ENCODE measurements at places on chromosomes 6 and 20.
A peak's percentile ranks its signal among the peaks of the same experiment; 100 is the strongest.

- DNase-seq = no peak
Observed at GRCh38 chr6:31898383-31899011, 999 bp upstream of the EHMT2 start.

- no peak for DNase-seq
Observed at GRCh38 chr6:68094070-68094469, 541.0 kb upstream of the ADGRB3 start.

DNA sequence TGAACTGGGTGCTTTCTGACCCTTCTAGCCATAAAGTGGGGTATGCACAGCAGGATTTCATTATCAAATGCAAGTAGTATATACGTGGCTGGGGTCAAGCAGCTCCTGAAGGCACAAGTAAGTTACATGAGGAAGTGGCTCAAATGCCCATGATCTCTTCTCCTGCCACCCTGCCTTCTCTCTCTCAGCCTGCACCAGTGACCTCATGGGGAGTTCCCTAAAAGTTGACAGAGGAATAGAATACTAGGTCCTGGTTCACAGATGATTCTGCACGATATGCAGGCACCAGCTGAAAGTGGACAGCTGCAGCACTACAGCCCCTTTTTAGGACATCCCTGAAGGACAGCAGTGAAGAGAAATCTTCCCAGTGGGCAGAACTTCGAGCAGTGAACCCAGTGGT, 282.0 kb downstream of the BCKDHB start:
- DNase-seq = no peak

GRCh38 chr6:99013145-99013544, 65.4 kb upstream of the FBXL4 start:
- DNase-seq = no peak

DNA sequence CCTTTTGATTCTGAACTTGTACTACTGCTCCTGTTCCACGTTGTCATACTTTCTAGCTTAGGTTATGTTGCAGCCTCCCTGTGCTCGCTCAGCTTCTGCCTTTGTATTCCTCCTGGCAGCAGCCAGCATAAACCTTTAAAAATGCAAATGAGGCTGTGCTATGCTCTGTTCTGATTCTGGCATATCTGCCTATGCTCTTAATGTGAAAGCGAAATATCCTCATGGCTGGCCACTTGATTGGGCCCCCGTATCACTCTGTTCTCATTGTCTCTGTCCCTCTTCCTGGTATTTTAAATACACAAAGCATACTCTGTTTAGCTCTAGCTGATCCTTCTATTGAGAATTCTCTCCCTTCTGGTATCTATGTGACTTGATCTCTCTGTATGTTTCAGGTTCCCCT, 139.0 kb downstream of the JARID2 start:
- no peak for DNase-seq

- no peak for DNase-seq
Observed at GRCh38 chr6:51535327-51535726, 552.1 kb downstream of the PKHD1 start.

GRCh38 chr20:50221501-50222308, 31.1 kb downstream of the CEBPB start:
- DNase-seq = no peak

GRCh38 chr20:23937303-23938117, 51.1 kb downstream of the GGTLC1 start:
- peak; percentile 41 for DNase-seq

- peak; percentile 82 for DNase-seq
Observed at GRCh38 chr20:23048283-23049200, 930 bp downstream of the THBD start.

DNA sequence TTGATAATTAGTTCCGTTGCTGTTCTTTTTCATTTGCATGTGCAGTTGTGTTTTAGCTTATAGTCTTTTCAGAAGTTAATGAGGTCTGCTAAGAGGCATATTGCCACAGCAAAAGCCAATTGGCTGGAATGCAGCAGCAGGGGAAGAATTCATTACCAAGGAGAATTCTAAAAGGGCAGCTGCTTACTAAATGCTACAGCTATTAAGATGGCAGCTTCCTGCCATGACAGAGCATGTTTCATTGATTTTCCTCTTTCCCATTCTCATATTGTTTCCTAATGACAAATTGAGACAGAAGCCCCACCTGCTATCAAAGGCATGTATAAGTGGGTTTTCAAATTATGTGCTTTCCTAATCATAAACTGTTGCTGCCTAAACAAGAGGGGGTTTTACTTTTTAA, 66.6 kb downstream of the CLVS2 start:
- no peak for DNase-seq

GRCh38 chr6:148037496-148037895, 305.1 kb upstream of the SASH1 start:
- DNase-seq = no peak

GRCh38 chr6:149324428-149324827, 6.9 kb downstream of the TAB2 start:
- DNase-seq = no peak

GRCh38 chr6:134422426-134423231, 104.7 kb upstream of the SGK1 start:
- DNase-seq = no peak

All from GDM1 (cell line).